ENCODE measurements at places on chromosomes 4 and X.

DNA sequence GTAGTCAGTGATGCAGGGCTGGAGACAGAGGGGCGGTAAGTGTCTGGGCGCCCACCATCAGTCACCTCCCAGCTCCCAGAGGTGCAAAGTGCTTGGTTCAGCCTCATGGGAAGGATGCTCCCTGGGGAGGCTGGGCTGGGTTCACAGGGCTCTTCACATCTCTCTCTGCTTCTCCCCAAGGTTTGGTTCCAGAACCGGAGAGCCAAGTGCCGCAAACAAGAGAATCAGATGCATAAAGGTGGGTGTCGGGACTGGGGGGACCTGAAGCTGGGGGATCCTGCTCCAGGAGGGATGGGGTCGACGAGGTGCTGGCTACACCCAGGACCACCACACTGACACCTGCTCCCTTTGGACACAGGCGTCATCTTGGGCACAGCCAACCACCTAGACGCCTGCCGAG lies 10.1 kb downstream of the SHOX start:
- DNase-seq: no peak

GRCh38 chr4:112927544-112927943 lies 121.9 kb upstream of the ANK2 start:
- no peak for DNase-seq

- DNase-seq: no peak
Measured at GRCh38 chr4:145822181-145822580, 116.4 kb downstream of the ZNF827 start.

DNA sequence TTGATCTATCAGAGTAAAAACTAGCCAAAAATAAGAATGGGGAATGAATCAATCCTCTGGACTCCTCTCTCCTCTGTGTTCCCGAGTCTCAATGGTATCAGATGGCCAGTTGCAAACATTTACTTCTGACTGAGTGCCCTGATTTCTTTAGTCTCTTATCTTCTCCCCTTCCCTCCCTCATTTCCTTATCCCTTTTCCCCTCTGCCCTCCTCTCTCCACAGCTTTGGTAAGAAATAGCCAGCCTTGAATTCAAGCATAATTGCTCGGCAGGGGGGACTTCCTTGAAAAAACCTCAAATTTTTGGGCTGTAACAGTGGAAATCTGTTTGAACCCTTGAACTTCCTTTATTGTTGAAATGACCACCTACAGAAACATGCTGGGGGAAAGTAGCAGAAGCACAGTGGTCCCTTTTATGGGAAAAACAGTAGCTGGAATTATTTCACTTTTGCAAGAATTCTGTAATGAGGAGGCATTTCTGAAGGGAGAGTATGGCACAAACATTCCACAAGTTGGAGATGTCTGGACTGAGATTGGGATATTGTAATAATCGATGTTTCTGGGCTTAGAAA lies 40.3 kb downstream of the NHS start:
- DNase-seq: no peak

GRCh38 chrX:107970073-107970472 lies 12.1 kb downstream of the TEX13B start:
- DNase-seq: no peak

GRCh38 chr4:44493924-44494323 lies 45.3 kb upstream of the KCTD8 start:
- DNase-seq: no peak
